Activated CD4-positive, alpha-beta T cell treated with anti-CD3 and anti-CD28 coated beads, Interleukin-2, amount 50 U/mL, for 1 hour (primary cell): ENCODE measurements at places on chromosomes 3 and 15.

- peak; percentile 63 for DNase-seq
These were observed 150.2 kb downstream of the DNAJB8 start for GRCh38 chr3:128316481-128316891.

- DNase-seq: no peak
These were observed 11.4 kb downstream of the CCDC14 start for GRCh38 chr3:123949641-123950040.

DNA sequence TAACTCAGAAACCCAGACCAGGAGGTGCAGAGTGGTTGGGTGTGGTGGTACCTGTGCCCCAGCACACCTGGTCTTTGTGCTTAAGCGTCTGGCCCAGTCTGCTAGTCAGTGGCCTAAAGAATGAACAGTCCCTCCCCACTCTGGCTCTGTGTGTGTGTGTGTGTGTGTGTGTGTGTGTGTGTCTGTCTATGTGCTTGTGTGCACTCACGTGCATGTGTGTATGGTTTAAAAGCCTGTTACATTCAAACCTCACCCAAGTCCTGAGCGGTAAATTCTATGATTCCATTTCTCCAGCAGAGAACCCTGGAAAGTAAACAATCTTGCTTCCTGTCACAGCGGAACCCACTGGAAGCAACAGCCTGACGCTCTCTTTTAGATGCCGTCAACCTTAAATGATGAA lies 34.2 kb downstream of the EDEM1 start:
- DNase-seq: no peak

- DNase-seq: no peak
These were observed 160.5 kb downstream of the CHSY1 start for GRCh38 chr15:101091080-101092017.

GRCh38 chr3:32352563-32352962 lies 39.1 kb upstream of the CMTM7 start:
- DNase-seq: no peak

- DNase-seq: no peak
These were observed 134.6 kb upstream of the TP63 start for GRCh38 chr3:189496375-189497138.

DNA sequence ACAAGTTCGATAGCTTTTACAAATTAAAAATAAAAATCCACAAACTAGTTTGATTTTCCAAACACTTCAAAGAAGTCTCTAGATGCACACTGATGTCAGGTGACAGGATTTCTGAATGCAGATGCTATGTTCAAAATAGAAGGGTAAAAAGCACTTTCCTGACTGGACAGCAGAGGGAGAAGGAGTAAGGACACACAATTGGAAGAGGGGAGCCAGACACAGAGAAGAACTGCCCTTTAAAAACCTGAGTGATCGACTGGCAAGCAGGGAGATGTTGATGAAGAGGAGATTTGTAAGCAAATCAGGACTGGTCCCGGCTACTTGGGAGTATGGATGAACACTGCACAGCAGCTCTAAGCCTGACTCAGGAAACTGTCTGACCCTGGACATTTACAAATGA lies 612.8 kb downstream of the MAGI1 start:
- no peak for DNase-seq

GRCh38 chr3:120369037-120369467 lies 19.9 kb upstream of the LRRC58 start:
- DNase-seq: no peak

DNA sequence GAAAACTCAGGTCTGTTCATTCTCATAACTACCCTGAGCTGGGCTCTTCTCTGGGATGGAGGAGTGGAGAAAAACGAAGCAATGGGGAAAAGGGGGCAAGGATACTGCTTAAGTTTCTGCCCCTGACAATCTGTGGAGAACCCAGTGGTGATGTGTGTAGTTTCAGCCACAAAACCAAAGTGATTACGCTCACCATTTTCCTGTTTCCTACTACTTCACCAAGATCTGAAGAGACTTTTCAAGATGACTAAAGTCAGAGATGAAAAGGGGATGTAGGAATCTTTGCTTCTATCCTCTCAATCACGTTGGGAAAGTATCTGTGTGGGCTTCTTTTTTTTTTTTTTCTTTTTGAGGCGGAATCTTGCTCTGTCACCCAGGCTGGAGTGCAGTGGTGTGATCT lies 8.3 kb upstream of the UBE2E1 start:
- DNase-seq: no peak

GRCh38 chr3:137582484-137582883 lies 181.6 kb upstream of the SOX14 start:
- no peak for DNase-seq

- no peak for DNase-seq
These were observed 178.2 kb downstream of the OR4M2 start for GRCh38 chr15:22258398-22259150.

GRCh38 chr15:100759106-100759505 lies 120.5 kb upstream of the ALDH1A3 start:
- no peak for DNase-seq

DNA sequence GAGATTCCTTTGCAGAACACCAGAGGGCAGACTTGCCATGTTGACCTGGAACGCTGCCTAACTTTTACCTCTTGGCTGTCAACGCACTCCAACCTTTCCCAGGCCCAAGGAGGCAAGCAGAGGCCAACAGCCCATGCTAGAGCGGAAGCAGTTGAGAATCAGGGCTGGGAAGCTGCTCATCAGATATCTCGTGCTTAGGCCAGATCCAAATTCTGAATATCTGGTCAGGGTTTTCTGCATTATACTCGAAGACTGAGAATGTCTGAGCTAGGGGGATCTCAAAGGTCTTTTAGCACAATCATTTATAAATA lies 2.5 kb downstream of the XIRP1 start:
- DNase-seq: peak; percentile 43

DNA sequence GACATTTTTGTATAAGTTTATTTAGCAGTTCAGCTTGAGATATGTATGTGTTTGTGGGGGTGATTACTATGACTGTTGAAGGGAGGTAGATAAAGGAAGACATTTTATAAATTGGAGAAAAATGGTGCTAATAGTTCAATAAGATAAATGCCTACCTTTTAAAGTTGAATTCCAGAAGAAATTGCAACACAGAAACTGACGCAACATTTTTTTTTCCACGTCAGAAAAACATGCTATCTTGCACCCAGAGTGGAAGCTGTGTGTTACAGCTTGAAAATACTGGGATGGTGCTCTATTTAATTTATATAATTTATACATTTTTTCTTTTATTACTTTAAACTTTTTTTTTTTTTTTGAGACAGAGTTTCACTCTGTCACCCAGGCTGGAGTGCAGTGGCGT lies 171.7 kb downstream of the WNT5A start:
- no peak for DNase-seq

DNA sequence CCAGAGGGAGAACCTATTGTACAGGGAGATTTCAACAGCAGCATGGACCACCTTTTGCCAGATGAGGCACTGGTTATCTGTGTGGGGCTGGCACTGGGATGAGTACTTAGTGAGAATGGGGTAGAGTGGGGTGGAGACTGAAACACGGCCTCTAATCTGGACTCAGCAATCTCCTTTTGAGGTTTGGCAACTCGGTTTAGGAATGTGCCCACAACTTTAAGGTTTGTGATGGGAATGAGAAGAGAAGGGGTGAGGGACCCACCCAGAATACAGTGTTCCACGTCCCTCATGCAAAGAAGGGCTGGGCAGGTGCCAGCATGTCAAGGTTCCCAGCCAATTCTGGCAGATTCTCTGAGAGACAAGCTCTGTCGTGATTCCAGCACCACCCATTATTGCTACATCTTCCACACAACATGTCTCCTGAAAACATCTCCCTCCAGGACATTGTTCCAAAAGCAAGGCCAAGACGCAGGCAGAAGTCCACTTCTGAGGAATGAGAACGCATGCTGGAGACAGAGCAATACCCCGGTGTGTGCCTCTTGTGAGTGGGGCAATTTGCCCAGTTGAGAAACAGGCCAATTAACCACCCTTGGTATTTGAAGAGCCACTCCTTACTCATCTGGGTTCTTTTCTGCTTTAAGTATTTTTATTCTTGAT lies 37.5 kb upstream of the CCR4 start:
- DNase-seq: no peak

DNA sequence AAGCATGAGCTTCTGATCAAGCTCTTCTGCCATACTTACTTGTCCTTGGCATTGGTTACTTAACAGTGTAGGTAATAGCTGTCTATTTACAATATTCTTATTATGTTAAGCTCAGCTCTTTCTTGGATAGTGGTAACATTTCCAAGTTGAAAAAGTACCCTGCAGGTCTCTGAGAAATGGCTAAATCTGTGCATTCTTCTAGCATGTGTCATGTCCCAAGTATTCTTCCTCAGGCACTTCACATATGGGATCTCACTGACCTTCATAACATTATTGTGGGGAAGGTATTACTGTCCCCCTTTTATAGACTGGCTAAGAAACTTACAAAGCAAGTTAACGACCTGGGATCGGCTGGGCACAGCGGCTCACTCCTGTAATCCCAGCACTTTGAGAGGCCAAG lies 236.1 kb downstream of the RORA start:
- no peak for DNase-seq

- DNase-seq: no peak
These were observed 55.7 kb upstream of the GRM7 start for GRCh38 chr3:6805236-6805635.
